ENCODE measurements at places on chromosomes 16 and 17.

DNA sequence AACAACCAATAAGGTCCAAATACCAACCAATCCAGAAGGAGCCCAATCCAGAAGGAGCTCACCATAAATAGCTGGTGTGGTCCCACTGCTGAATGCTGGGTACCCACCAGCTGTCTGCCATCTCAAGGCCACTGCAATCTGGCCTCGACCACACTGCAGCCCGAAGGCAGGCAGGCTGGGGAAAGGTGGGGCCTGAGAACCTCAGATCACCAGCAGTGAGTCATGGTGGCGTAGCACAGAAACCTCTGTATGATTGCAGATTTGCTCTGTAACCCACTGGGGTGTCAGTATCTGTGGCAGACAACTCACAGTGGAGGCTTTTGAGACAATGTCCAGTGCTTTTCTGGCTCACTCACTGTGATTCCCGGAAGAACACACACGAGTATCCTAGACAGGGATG lies 14.7 kb upstream of the CMTR2 start:
- no peak for DNase-seq

DNA sequence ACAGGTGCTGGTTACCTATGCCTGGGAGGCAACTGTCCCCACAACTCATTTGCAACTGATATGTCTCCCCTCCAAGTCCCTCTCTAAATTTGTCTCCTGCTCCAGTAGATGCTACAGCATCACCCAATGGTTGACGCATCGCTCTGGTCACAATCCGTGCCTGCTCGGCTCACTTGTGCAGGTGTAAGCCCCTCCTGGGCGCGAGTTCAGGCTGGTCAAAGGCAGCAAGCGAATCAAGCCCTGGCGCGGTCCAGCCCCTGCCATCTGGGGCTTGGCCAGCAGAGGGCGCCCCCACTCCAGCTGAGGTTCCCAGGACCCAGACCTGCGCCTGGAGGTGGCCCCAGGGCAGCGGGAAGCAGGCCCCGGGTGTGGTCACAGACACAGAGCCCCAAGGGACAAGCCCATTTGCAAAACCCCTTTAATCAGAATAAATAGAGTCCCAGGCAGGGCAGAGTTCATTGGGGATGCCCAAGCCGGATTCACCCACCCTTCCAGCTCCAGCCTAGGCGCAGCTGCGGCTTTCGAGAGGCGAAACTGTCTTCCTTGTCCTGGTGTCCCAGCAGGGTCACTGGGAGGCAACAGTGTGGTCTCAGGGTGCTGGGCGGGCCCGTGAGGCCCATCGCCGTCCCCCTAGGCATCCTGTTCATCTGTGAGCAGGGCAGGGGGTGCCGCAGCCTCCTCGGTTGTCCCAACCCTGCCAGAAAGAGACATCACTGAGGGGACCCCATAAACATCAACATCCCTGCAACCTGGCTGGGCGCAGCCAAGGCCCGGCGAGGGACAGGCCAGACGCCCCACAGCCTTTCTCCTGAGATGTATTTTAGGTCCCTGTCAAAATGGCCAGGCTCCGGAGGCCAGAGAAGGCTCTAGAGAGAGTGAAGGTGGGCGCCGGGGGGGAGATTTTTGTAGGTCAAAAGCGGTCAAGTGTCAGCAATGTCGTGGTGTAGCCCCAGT lies 15.8 kb downstream of the TMC6 start:
- peak; percentile 22 for DNase-seq

GRCh38 chr17:50835301-50836234 lies at the start of gene WFIKKN2:
WFIKKN2 (plus strand) TSS chr17:50835586; CDS start chr17:50835938, 352 bp downstream.
- no peak for DNase-seq

- no peak for DNase-seq
Measured at GRCh38 chr16:84832488-84833143, 12.8 kb downstream of the CRISPLD2 start.

DNA sequence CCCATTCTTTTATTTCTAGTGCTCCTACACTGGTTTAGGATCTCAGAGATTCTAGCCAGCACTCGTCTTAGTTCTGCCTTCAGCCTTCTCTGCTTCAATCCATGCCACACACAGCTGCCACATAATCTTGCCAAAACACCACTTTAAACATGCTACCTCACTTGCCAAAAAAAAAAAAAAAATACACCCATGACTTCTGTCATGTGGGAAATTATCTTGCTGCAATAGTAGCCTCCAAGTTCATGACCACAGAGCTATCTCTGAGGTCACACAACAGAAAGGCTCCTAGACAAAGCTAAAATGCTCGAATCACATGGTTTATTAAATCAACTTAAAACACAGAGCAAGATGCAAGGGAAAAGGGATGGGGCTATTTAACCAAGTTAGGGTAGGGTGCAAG lies 18.1 kb downstream of the FZD2 start:
- DNase-seq: no peak

- no peak for DNase-seq
Measured at GRCh38 chr17:66411520-66411919, 109.1 kb downstream of the PRKCA start.

GRCh38 chr17:29063992-29064391 lies 21.1 kb downstream of the PIPOX start:
- no peak for DNase-seq

DNA sequence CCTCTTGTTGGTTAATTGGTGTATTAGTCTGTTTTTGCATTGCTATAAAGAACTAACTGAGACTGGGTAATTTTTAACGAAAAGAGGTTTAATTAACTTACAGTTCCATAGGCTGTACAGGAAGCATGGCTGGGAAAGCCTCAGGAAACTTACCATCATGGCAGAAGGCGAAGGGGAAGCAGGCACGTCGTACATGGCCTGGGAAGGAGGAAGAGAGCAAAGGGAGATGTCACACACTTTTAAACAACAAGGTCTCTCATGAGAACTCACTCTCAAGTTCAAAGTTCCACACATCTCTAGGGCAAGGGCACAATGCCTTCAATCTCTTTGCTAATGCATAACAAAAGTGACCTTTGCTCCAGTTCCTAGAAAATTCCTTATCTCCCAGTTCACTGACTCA lies 125.0 kb upstream of the IRX5 start:
- DNase-seq: no peak

DNA sequence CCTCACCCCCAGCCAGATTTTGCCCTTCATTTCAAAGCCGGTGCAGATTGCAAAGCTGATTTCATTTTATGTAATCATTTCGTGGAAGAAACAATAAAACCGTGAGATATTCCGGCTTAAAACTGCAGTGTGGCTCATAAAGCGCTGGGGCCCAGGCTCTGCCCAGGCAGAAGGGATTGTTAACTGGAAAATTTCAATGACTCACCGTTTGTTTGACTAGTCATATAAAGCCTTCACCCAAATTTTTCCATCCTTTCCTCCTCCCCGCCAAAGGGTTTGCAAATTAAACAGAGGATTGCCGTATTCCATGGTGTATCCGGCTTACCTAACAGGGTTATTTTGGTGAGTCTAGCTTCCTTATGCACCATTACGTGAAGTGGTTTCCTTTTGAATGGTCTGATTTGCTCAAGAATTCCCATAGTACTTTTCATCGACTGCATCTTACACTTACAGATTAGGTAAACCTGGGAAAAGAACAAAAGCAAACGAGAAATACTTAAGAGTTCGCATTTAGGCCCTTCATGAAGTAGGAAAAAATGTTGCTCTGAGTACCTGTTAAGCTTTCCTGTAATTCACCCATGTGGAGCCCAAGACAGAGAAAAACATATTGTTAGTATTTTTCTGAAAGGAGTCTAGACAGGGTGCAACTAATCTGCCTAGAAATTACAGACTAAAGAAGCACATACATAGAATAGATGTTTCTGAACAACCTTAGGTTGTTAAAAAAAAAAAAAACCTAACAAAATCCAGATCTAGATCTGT lies 949 bp upstream of the GSPT1 start:
- DNase-seq: peak; percentile 61

- no peak for DNase-seq
Measured at GRCh38 chr17:48006936-48007709, 30.5 kb downstream of the COPZ2 start.

DNA sequence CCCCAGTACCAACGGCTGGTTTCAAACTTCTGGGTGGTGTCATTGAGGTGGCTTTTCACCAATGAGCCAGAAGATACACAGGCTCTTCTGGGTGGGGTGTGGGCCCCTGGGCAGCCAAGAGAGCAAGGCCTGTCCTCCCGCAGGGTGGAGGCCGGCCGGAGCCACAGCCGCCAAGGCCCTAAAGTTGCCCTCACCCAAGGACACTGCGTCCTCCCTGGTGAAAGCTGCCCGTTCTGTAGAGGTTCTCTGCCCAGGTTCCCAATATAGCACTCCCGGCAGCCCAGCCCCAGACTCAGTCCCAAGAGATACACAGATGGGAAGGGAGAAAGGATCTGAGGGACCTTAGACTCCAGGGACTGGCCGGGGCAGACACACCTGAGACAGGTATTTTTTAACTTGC lies 10.7 kb upstream of the CACNG1 start:
- DNase-seq: no peak

DNA sequence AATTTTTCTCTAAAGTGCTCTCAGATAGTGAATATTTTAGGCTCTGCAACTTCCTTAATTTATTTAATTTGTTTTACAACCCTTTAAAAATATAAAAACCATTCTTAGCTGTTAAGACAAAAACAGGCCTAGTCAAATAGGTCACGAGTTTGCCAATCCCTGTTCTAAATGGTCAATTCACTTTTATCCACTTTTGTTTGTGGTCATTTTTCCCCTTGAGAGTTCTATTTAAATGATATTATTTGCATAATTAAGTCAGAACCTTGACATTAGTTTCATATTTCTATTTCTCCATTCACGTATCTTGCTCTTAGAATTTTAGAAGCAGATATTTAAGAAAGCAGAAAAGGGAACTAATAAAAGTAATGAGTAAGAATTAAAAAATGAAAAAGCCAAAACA lies 4.0 kb downstream of the AMFR start:
- no peak for DNase-seq

- no peak for DNase-seq
Measured at GRCh38 chr17:64572682-64573154, 65.9 kb downstream of the CEP95 start.

DNA sequence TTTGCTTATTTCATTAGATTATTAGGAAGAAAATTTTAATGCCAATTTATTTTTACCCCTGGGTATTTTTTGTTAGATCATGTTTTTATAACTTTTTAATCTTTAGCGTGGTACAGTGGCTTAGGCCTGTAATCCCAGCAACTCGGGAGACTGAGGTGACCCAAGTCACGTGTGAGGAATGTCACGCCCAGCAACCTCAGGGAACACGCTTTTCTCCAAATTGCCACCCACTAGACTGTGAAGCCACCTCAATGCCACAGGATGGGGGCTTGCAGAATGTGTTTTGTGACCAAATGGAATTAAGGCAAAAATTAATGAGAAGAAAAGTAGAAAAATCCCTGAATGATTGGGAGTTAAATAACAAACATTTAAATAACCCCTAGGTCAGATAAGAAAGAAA lies 141.8 kb downstream of the LAT start:
- DNase-seq: no peak

GRCh38 chr17:16418685-16419068 lies 3.3 kb downstream of the TRPV2 start:
- DNase-seq: no peak

DNA sequence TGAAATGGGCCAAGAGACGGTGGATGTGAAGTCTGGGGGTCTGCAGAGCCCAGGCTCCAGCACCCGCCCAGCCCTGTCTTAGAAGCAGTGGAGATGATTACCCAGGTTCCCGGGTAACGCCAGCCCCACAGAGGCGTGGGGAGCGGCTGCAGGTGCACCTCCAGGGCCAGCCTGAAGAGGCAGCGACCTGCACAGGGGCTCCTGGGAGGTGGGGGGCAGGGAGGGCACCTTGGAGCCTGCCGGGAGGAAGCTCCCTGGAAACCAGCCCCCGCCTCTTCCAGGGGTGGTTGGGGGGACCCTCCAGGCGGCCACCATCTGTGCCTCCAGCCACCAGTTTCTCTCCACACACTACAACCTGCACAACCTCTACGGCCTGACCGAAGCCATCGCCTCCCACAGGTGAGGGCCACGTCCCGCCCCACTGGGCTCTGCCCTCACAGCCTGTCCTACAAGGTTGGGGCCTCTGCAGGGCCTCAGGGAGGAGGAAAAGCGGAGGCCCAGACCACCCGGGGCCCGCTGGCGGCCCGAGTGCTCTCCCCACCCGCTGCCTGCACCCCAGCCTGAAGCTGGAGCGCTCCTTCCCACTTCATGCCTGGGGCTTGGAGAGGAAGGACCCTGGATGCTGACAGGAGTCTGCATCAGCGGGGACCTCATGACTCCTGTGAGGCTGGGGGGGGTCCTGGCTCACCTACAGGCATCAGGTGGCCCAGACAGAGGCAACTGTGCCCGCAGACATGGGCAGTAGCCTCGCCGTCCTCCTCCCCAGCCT lies 10.5 kb downstream of the GAA start:
- DNase-seq: no peak

- no peak for DNase-seq
Measured at GRCh38 chr16:73143576-73144422, 95.9 kb upstream of the ZFHX3 start.

GRCh38 chr16:64410306-64410705 lies 711.6 kb downstream of the CDH11 start:
- DNase-seq: no peak

- DNase-seq: no peak
Measured at GRCh38 chr17:4059656-4060055, 83.2 kb downstream of the ZZEF1 start.

GRCh38 chr17:14803826-14804225 lies 461.3 kb downstream of the PMP22 start:
- no peak for DNase-seq

- DNase-seq: no peak
Measured at GRCh38 chr16:477301-478157, 50.0 kb upstream of the CAPN15 start.

DNA sequence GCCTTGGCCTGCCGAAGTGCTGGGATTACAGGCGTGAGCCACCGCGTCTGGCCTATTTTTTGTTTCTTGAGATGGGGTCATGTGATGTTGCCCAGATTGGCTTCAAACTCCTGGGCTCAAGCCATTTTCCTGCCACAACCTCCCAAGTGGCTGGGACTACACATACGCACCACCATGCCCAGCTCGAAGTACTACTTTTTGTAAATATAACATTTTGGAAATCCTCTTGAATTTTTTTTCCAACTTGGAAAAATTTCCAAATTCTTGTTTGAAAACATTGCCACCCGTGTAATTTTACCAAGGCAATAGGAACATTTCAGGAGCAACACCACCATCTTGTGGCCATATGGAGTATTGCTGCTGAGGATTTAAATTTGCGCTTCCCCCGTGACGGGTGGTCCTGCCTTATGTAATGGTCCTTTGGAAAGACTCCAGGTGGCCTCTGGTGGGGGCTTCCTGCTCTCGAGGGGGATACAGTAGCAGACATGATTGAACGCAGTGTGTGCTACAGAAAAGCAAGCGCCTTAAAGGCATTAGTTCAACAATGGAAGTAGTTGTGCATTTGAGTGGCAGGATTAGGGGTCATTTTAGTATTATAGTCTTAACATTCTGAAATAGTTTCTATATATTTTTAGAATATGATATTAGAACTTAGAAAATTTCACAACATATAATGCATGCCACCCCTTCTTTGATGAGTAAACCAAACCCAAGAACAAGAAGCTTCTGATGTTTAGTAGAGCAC lies 8.0 kb downstream of the FLYWCH1 start:
- DNase-seq: peak; percentile 48

Measured in foreskin keratinocyte (primary cell).